GM12891 (cell line): ENCODE measurements at places on chromosomes 2 and 18.

DNA sequence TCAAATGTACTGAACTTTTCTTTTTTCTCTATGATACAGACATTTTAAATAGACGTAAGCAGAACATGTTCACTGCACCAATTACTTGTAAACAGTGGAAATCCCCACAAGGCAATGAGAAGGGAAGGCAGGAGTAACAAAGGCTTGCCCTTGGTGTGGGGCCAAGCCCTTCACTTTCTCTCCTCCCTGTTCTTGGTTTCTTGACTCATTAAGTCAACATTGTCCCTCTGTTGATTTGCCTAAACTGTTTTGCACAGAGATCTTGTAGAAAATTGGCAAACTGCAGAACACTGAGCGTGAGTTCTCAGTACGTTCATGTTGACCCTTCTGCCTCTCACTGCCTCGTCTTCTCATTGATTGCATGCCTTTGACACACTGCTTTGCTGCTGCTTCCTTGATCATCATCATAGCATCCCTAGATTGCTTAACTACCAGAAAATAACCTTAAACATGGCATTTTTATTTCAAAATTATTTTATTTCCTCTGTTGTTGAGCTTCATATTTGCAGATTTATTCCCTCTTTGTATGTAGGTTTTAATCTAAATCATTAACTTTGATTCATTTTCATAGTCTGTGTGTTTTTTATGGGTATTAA lies 257.7 kb downstream of the PTGR3 start:
- DNase-seq = no peak

- no peak for DNase-seq
These were observed 95.3 kb downstream of the CCDC93 start for GRCh38 chr2:117918608-117919007.

- no peak for DNase-seq
These were observed 120.3 kb upstream of the UXS1 start for GRCh38 chr2:106314444-106314843.

DNA sequence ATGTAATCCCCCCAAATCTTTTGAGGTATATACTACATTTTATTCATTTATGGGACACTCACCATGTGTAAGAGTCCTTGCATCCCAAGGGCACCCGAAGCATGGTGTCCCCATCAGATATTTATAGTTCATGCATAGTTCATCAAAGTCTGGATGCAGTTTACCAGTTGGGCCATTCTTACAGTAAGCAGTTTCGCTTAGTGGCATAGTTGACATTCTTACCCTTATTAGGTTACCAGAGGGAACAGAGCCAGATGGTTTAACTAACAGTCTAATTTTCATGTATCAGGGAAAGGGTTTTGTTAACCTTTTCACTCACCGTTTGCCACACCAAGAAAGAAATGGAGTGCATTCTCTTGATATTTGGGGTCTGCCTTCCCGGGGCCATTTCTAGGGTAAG lies 7.1 kb downstream of the ZNF407 start:
- DNase-seq = no peak

DNA sequence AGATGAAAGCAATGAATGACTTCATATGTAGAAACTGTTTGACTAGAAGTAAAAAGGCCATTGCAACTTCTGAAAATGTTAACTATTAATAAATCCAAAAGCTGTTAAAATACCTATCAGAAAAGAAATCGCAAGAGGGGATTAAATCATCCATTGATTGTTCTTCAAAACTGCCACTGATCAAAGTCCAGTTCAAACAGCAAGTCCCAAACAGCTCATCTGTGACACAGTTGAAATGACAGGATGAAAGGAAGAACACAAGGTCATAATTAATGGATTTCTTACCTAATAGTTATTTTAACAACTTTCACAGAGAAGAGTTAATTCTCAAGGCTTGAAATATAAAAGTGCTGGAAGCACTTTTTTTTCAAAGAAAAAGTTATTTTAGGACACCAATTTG lies 90.4 kb downstream of the SESTD1 start:
- no peak for DNase-seq

- DNase-seq = no peak
These were observed 357.9 kb downstream of the THSD7B start for GRCh38 chr2:137123226-137123625.
